Activated CD8-positive, alpha-beta memory T cell treated with anti-CD3 and anti-CD28 coated beads, Interleukin-2, amount 10 ng/mL, durations not matched to agents 7 days and 5 days (primary cell): ENCODE measurements at places on chromosomes 4 and X. TPM values are rescaled to one million over a fixed set of nuclear protein-coding genes. Genes with fewer than 3 reads are reported as not detected.

BLTP1 gene
- 30.1 TPM for total RNA-seq

CD99 gene
- 286 TPM for total RNA-seq

RNF175 gene
- not detected for total RNA-seq

TBC1D25 gene
- 26.3 TPM for total RNA-seq

GAGE2A gene
- not detected for total RNA-seq

GPR119 gene
- total RNA-seq = not detected

RAP1GDS1 gene
- 57.2 TPM for total RNA-seq

DNA sequence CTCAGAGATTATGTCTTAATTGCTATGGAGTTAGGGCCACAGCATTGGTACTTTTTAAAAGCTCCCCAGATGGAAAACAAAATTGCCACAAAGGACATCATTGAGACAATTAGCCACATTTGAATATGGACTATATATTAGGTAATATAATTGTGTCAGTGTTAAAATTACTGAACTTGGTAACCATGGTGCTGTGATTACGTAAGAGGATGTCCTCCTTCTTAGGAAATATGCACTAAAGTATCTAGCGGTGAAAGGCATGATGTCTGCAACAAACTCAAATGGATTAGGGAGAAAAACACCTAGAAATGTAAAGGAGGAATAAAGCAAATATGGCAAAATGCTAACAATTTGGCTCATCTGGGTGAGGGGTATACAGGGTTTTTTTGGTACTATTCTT, 89.9 kb upstream of the PAK3 start:
- H3K4me3 ChIP-seq = no peak overlapping the region
- peaks cover 4% of the 10 kb centered on the region for H3K27me3 ChIP-seq
- H3K4me1 ChIP-seq = no peaks in the 10 kb centered on the region
- H3K27ac ChIP-seq = no peak overlapping the region
- H3K36me3 ChIP-seq = no peaks in the 10 kb centered on the region
- no peak for DNase-seq

- no peak overlapping the region for H3K4me3 ChIP-seq
- DNase-seq = no peak
- H3K36me3 ChIP-seq = no peaks in the 10 kb centered on the region
- no peaks in the 10 kb centered on the region for H3K4me1 ChIP-seq
- no peak overlapping the region for H3K27ac ChIP-seq
- H3K27me3 ChIP-seq = no peaks in the 10 kb centered on the region
These were observed 798.7 kb downstream of the PCDH7 start for GRCh38 chr4:31518796-31519250.

DNA sequence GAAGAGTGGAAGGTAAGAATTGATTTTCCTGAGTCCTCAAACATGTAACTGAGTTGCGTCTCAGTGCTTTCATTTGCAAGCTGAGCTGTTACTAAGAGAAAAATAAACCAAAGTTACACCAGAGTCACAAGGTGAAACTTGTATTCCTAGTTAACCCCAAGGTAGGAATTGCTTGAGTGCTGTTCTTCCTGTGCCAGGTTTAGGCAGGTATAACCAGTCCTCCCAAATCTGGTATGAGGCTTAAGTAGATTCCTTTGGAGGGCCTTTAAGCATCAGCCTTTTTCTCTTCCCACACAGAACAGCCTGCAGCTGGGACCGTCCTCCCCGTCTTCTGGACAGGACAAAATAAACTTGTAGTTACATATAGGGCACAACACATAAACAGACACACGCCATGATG, 2.3 kb upstream of the BTC start:
- H3K4me1 ChIP-seq = no peaks in the 10 kb centered on the region
- H3K36me3 ChIP-seq = no peaks in the 10 kb centered on the region
- H3K27ac ChIP-seq = no peak overlapping the region
- no peak for DNase-seq
- no peak overlapping the region for H3K4me3 ChIP-seq

GRCh38 chrX:112081781-112082652, 559 bp downstream of the TRPC5 start:
- no peak overlapping the region for H3K27ac ChIP-seq
- no peaks in the 10 kb centered on the region for H3K4me1 ChIP-seq
- H3K36me3 ChIP-seq = no peaks in the 10 kb centered on the region
- H3K27me3 ChIP-seq = peaks cover 25% of the 10 kb centered on the region
- no peak for DNase-seq

DNA sequence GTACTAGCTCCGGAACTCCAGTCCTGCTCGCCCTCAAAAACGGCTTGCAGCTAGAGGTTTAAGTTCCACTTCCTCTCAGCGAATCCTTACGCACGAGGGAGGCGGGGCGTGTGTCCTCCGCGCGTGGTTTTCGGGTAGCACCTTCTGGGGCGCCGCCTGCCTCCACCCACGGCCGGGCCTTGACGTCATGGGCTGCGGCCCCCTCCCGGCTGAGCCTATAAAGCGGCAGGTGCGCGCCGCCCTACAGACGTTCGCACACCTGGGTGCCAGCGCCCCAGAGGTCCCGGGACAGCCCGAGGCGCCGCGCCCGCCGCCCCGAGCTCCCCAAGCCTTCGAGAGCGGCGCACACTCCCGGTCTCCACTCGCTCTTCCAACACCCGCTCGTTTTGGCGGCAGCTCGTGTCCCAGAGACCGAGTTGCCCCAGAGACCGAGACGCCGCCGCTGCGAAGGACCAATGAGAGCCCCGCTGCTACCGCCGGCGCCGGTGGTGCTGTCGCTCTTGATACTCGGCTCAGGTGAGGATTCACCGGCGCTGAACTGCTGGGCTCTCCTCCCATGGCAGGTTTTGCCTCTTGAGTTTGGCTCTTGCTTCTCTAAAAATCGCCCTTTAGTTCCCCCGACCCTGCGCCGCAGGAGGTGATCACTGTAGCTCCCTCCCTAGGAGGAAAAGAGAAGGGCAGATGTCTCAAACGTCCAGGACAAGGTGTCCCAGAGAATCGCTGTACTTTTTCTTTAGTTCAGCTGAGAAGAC, at the start of gene AREG:
Gene AREG (plus strand): TSS at position 246 of the 752 bp plus-strand sequence. CDS start 210 bp downstream, at position 456.
- peaks cover 8% of the 10 kb centered on the region for H3K27me3 ChIP-seq
- H3K27ac ChIP-seq = peak within 1 kb of the TSS; percentile 24
- H3K4me3 ChIP-seq = peak within 1 kb of the TSS; percentile 79
- no peaks in the 10 kb centered on the region for H3K36me3 ChIP-seq
- DNase-seq = peak; percentile 88
- H3K4me1 ChIP-seq = peaks cover 12% of the 10 kb centered on the region

GRCh38 chr4:3199653-3200422, 49.1 kb upstream of the MSANTD1 start:
- no peaks in the 10 kb centered on the region for H3K27me3 ChIP-seq
- DNase-seq = no peak
- no peak overlapping the region for H3K4me3 ChIP-seq

DNA sequence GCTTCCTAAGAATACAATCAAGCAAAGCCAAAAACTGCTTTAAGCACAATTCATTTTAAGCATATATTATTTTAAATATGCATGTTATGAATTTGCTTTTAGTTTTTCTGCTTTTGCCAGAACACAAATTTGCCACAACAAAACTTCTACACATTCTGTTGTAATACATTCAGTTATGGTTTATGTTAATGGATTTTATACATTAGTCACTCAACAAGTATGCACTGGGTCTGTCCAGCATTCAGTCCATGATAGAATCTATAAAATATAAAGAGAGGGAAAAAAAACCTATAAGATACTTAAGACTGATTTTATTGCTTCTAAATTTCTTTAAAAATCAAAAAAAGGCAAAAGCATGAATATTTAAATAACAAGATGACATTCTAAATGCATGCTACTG, 22.2 kb downstream of the IQCM start:
- H3K4me3 ChIP-seq = no peak overlapping the region
- no peak for DNase-seq
- H3K36me3 ChIP-seq = no peaks in the 10 kb centered on the region
- no peaks in the 10 kb centered on the region for H3K27me3 ChIP-seq
- H3K27ac ChIP-seq = no peak overlapping the region

DNA sequence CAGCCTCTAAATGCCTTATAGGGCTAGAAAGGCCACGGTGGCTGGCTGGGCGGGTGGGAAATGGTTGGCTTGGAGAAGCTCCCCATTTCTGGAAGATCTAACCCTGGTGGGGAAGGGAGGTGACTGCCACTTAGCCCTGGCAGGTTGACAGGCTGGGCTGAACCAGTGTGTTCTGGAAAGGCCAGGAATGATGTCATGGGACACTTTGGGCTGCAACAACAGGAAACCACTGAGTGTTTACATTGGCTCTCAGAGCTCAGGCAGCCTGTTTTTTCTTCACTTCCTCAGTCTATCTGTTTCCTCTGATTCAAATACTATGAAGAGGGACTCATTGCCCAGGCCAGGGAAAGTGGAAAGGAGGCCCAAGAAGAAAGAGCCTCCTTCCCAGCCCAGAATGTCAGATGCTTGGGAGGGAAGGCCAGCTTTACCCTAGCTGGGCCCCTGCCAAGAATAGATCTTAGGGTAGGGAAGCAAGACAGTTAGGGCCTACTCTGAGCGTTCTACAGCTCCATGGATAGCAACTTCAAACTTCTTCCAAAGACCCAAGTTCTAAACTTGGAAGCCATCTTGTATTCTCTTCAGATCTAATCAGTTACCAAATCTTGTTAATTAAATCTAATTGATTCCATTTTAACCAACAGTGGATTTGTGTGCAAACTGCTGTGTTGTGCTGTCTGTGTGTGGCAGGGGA, 65.8 kb upstream of the MSN start:
- H3K4me3 ChIP-seq = no peak overlapping the region
- no peaks in the 10 kb centered on the region for H3K27me3 ChIP-seq
- DNase-seq = peak; percentile 78
- H3K27ac ChIP-seq = peak overlapping the region; percentile 93
- H3K4me1 ChIP-seq = peaks cover 65% of the 10 kb centered on the region
- peaks cover 12% of the 10 kb centered on the region for H3K36me3 ChIP-seq

GRCh38 chr4:42489095-42489494, 91.8 kb downstream of the SHISA3 start:
- H3K4me3 ChIP-seq = no peak overlapping the region
- H3K27me3 ChIP-seq = no peaks in the 10 kb centered on the region
- H3K36me3 ChIP-seq = peaks cover 2% of the 10 kb centered on the region
- H3K27ac ChIP-seq = no peak overlapping the region
- H3K4me1 ChIP-seq = peaks cover 22% of the 10 kb centered on the region
- DNase-seq = no peak

DNA sequence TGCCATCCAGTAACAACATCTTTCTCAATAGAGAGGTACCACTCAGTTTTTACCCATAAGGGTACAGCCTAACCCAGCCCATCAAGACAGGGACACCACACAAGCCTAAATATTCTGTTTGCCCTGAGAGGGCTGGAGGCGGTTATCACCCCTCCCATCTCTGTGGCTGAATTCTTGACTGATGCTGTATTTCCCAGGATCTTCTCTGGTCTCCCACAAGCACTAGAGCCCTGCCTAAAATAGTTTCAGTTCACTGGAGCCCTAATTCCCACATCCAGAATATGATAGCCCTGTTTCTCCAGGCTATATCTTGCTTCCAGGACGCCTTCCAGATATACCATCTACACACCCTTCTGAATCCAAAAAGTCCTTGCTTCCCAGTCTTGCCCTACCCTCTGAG, 91.6 kb upstream of the NMU start:
- no peaks in the 10 kb centered on the region for H3K4me1 ChIP-seq
- no peak overlapping the region for H3K27ac ChIP-seq
- DNase-seq = no peak
- H3K27me3 ChIP-seq = peaks cover 19% of the 10 kb centered on the region

DNA sequence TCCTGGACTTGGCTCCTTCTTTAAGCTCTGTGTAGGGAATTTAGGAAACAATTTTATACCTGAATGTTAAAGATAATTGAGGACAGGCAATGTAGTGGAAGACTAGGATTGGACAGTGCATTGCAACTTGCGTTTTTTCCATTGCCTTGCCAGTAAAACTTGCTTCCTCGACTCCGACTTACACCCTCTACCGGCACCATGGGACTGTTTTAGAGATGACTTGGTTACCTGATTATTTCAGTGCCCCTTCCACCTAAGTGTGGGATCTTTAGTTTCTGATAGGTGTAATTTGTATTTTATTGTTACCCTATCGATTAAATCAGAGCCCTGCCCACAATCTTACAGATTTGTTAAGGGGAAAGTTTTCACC, 1.2 kb downstream of the PRPS1 start:
- no peaks in the 10 kb centered on the region for H3K27me3 ChIP-seq
- peaks cover 27% of the 10 kb centered on the region for H3K4me1 ChIP-seq
- peak overlapping the region; percentile 80 for H3K4me3 ChIP-seq
- H3K27ac ChIP-seq = peak overlapping the region; percentile 93
- H3K36me3 ChIP-seq = peaks cover 1% of the 10 kb centered on the region

DNA sequence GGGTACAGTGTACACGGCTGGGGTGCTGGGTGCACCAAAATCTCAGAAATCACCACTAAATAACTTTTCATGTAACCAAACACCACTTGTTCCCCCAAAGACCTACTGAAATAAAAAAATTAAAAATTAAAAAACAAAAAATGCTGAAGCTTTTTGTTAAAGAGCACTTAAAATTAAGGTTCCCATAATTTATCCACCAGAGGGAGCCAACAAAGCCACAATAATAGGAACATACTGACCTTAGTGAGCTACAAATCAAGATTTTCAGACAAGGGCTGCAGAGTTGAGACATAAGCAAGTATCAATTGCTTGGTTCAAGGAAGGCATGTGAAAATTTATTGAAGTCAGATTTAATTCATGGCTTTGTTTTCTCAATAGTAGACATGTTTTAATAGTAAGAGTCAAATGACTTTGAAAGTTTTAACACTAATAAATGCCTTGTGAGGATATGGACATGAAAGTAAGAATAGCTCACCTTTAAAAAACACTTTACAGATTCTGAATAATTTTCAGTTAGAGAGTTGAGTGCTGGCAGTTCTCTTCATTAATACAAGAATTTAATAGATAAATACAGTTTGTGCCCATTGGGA, 43.0 kb upstream of the SCOC start:
- DNase-seq = no peak
- H3K36me3 ChIP-seq = no peaks in the 10 kb centered on the region
- peaks cover 19% of the 10 kb centered on the region for H3K27me3 ChIP-seq
- H3K4me1 ChIP-seq = peaks cover 5% of the 10 kb centered on the region
- no peak overlapping the region for H3K4me3 ChIP-seq

DNA sequence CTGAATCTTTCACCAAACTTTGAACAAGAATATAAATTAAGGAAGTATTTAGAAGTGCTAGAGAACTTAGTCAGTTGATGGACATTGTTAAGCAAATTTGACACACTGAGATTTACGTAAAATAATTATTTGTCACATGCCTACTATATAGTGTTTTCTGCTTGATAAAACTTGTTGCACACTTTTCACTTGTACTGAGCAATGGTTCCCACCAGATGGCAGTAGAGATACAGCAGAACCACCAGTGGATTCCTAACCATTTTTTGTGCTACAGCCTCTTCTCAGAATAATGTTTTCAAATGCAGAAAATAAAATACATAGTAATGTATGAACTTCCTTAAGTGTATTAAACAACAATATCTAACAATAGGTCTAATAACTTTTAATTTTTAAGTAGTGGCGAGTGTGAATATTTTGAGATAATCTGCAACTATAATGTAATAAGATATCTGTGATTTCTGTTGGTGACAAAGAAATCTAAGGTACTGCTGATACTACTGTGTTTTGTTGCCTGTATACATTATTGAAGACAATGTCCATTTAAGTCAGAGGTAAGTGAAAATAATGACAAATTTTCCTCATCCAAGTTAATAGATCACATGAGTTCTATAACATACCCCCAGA, 81.2 kb downstream of the APOOL start:
- H3K27me3 ChIP-seq = no peaks in the 10 kb centered on the region
- no peak overlapping the region for H3K4me3 ChIP-seq
- H3K4me1 ChIP-seq = no peaks in the 10 kb centered on the region
- peaks cover 8% of the 10 kb centered on the region for H3K36me3 ChIP-seq
- H3K27ac ChIP-seq = no peak overlapping the region
- no peak for DNase-seq
